Progenitor cell of endocrine pancreas (in vitro differentiated cells): ENCODE measurements at places on chromosomes 7 and 10.

DNA sequence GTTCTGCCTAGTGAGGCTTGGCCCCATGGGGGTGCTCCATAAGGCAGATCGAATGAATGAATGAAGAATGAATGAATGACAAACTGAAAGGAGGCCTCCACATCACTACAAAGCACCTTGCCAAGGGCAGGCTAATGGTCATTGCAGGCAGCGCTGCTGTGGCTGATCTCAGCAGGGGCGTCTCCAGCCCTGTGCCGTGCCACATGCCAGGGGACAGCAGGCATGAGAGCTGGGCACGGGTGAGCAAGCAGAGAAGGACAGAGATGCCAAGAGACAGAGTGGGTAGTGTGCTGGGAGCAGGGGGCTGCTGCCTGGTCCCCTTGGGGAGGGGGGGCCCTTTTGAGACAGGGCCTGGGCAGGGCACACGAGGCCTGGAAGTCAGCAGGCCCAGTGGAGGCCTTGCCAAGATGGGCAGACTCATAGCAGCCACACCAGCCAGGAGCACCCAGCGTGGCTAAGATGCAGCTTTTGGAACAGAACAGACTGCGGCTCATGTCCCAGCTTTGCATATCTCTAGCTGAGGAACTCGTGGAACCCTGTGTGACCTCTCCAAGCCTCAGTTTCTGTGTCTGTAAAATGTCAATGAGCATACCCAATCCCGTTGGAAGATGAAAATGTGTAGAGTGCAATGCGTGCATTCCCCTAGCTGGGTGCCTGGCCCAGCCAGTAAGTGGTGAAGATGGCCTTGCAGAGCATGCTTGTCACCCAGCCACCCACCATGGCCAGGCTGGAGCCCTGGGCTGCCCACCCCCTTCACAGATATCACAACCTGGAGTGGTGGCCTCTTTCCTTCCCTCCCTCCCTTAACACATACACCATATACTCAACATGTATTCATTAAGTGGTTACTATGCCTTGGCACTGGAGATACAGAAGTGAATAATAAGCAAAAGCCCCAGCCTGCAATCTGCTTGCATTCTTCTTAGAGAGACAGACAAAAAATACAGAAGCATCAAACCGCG is 61.1 kb upstream of the LRRC18 start:
- no peak overlapping the region for H3K4me3 ChIP-seq
- H3K27me3 ChIP-seq: peaks cover 4% of the 10 kb centered on the region
- DNase-seq: no peak
- no peak overlapping the region for H3K27ac ChIP-seq
- peaks cover 4% of the 10 kb centered on the region for H3K4me1 ChIP-seq
- no peaks in the 10 kb centered on the region for H3K36me3 ChIP-seq

DNA sequence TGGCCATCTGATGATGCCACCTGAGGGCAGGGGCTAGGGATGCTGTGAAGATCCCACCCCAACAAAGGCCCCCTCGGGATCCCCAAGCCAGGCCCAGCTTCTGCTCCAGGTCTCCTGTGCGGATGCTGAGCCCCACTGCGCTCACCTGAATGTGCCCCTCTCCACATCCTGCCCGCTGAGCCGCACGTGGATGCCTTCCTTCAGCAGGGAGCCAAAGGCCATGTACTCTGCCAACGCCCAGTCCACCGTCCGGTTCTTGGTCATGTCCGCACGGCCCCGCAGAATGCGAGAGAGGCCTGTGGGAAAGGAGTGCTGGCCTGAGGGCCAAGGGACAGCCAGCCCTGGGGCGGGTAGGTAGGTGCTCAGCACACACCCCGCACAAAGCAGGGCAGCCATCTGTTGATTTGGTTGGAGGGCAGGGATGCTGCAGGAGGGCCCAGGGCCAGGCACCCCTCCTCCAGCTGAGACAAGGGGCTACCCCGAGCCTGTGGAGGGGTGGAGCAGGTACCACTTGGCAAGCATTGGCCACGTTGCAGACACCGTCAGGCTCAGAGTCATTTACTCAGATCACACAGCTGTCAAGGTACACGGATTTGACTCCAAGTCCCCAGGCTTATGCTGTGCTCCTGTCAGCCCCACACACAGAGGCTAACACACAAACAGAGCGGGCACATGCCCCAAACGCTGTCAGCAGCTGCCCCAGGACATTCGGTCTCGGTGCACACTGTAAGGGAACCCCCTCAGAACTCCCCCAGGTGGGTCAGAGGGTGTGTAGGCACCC is 19.2 kb downstream of the OGDHL start:
- H3K36me3 ChIP-seq: no peaks in the 10 kb centered on the region
- no peaks in the 10 kb centered on the region for H3K27me3 ChIP-seq
- no peak for DNase-seq

DNA sequence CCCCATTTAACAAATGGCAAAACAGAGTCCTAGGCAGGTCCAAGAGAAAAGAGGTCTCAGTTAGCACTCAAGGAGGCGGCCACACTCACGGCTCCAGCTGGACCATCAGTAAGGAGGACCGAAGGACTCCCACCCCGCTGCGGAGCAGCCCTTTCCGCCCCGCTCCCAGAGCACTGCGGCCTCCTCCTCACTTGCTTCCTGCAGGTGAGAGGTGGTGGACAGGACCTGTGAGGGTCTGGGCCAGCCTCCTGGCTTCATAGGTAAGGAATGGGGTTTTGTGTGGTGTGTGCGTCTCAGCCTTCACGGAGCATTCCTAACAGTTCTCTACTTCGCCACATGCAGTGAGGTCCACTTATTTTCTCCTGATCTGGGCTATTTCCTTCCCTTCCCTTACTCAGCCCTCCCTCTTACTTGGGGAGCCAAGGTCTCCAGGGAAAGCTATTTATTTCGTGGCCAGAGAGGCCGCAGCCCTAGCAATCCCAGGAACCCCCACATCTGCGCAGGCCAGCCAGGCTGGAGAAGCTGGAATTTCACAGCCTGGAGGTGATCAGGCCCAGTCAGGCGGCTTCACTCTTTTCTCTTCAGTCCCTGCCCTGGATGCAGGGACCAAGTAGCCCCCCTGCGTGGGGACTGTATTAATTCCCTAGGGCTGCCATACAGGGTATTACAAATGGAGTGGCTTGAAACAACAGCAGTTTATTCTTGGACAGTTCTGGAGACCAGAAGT is 45.9 kb downstream of the ZNF783 start:
- H3K4me3 ChIP-seq: no peak overlapping the region
- H3K36me3 ChIP-seq: no peaks in the 10 kb centered on the region
- no peak overlapping the region for H3K27ac ChIP-seq
- no peak for DNase-seq

GRCh38 chr10:65126288-65126687 is 1605.1 kb downstream of the REEP3 start:
- no peak for DNase-seq
- H3K4me3 ChIP-seq: no peak overlapping the region

DNA sequence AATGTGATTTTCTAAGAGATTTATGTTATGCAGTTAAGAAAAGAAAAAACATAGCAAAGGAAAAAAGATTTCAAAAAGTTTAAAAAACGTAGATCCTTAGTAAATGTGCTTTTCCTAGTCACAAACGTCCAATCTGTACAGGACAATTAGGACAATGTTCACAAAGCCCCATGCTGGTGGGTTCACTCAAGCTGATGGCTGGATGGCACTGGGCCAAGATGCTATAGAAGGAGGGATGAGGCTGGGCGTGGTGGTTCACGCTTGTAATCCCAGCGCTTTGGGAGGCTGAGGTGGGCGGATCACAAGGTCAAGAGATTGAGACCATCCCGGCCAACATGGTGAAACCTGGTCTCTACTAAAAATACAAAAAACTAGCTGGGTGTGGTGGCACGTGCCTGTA is 22.1 kb downstream of the SVIL start:
- H3K27ac ChIP-seq: no peak overlapping the region
- DNase-seq: no peak
- no peaks in the 10 kb centered on the region for H3K27me3 ChIP-seq
- H3K4me1 ChIP-seq: peaks cover 3% of the 10 kb centered on the region
- no peak overlapping the region for H3K4me3 ChIP-seq

DNA sequence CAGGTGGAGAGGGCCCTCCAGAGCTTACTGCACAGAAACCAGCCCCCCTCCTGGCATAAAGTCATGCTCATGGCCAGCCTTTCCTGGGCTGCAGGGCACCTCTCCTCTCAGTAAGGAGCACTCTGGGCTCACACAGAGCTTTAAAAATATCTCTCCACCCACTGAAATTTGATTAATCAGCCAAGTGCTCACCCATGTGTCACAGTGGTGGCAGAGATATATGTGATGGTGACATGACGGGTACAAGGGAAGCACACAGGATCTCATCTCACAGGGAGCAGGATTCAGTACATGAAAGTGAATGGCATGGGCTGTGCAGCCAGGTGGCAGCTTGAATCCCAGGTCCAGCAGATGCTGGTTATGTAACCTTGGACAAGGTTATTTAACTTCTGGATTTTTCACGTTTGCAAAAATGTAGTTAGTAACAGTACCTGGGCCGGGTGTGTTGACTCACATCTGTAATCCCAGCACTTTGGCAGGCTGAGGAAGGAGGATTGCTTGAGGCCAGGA is 144.8 kb downstream of the CALN1 start:
- DNase-seq: no peak
- H3K4me1 ChIP-seq: no peaks in the 10 kb centered on the region
- H3K4me3 ChIP-seq: no peak overlapping the region

DNA sequence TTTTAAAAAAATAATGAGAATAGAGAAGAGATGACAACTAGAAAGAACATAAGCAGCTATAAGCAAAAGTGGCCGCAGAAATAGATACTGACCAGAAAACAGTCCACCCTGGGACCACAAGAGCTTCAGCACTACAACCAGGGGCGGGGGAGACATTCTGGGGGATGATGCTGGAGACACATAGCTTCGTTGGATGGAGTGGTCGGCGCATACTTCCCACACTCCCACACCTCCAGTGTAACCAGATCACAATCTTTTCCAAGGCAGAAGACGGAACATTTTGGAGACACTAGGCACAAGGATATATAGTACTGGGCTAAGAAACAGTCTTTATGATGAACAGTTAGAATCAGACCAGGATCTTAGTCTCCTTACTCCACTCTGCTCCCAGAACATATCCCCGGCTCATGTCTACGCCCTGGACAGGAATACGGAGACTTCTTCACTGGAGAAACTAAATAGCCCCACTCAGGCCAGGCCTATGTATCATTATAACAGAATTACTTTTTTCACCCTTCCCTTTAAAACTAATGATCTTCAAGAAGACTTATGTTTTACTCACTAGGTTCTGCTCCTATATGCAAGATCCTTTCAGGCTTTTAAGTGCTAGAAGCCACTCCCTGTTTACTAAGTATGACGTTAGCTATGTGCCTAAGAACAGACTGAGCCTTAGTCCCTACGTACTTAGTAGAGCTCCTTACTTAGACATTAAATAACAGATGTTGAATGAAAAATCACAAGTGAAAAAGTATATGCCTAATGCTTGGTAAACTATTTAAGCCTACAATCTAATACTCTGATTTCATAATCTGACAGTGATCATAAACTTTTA is 169.6 kb downstream of the SRPK2 start:
- peaks cover 8% of the 10 kb centered on the region for H3K36me3 ChIP-seq
- H3K4me3 ChIP-seq: no peak overlapping the region
- no peak for DNase-seq
- H3K4me1 ChIP-seq: peaks cover 33% of the 10 kb centered on the region
- H3K27me3 ChIP-seq: no peaks in the 10 kb centered on the region
- H3K27ac ChIP-seq: peak overlapping the region; percentile 77

- peak overlapping the region; percentile 54 for H3K27ac ChIP-seq
- peaks cover 6% of the 10 kb centered on the region for H3K36me3 ChIP-seq
- H3K4me1 ChIP-seq: no peaks in the 10 kb centered on the region
Observed at GRCh38 chr7:127349881-127350280, 42.6 kb downstream of the ZNF800 start.

DNA sequence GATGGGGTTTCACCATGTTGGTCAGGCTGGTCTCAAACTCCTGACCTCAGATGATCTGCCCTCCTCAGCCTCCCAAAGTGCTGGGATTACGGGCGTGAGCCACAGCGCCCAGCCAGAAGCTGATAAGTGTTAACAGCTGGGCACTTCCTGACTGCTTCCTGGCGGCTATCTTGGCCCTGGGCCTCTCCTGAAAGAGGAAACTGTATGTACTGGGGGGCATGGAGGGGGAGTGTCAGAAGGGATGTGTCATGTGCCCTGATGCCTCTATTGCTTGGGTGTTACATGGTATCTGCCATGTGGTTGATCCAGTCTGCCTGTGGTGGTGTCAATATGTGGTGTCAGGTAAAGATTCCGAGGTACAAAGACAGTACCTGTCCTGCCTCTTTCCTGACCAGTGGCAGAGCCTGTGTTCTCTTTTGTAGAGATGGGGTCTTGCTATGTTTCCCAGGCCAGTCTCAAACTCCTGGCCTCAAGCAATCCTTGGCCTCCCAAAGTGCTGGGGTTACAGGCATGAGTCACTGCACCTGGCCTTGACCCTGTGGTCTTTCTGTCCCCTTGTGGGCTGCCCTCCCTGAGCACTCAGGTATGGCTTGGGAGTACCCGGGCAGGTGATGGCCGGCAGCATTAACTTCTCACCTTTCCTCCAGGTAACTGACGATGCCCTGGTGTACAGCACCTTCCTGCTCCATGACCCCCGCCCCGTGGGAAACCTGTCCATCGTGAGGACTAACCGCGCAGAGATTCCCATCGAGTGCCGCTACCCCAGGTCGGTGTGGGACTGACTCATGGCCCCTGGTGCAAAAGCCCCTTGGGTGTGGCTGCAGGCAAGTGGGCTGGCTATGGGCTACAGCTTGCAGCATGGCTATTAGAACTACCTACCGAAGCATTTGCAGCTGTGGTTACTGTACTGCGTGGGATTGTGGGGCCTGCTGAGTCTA is 4.4 kb downstream of the ZP3 start:
- no peaks in the 10 kb centered on the region for H3K4me1 ChIP-seq
- no peak overlapping the region for H3K4me3 ChIP-seq
- no peaks in the 10 kb centered on the region for H3K36me3 ChIP-seq
- DNase-seq: no peak
- no peaks in the 10 kb centered on the region for H3K27me3 ChIP-seq
- no peak overlapping the region for H3K27ac ChIP-seq

- no peaks in the 10 kb centered on the region for H3K27me3 ChIP-seq
- no peak for DNase-seq
- H3K27ac ChIP-seq: no peak overlapping the region
- peaks cover 17% of the 10 kb centered on the region for H3K4me1 ChIP-seq
- H3K4me3 ChIP-seq: no peak overlapping the region
Observed at GRCh38 chr7:151235091-151235787, 3.0 kb downstream of the CHPF2 start.
